ENCODE measurements at places on chromosomes 7 and 10.

- DNase-seq, result no peak
These were observed 3.9 kb downstream of the MYL10 start for GRCh38 chr7:101625031-101625791.

DNA sequence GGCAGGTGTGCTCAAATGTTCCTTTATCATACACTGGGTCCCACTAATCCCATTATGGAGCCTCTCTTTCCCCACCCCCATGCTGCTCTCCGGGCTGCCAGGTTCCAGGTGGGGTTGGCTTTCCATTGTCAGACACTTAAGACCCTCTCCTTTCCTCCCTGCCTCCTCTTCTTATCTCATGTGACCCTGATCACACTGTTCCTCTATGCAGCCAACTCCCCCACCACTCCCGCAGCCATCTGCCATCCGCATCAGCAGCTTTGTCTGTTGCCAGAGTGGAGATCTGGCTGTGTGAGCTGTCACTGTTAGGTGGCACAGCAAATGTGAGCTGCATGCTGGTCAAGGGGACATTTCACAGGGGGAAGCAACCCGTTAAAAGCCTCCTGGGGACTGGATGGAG is 391.4 kb downstream of the TNS3 start:
- no peak for DNase-seq

GRCh38 chr7:1901431-1902210 is 231.5 kb downstream of the ELFN1 start:
- DNase-seq, result no peak

GRCh38 chr10:113506476-113506875 is 46.4 kb upstream of the HABP2 start:
- no peak for DNase-seq

DNA sequence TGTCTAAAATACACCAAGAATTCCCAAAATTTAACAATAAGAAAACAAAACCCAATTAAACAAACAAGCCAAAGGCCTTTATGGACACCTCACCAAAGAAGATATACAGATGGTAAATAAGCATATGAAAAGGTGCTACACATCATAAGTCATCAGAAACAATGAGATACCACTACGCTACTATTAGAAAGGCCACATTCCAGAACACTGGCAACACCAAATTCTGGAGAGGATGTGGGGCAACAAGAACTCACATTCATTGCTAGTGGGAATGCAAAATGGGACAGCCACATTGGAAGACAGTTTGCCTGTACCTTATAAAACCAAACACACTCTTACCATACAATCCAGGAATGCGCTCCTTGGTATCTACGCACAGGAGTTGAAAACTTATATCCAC is 291.4 kb downstream of the TNS3 start:
- no peak for DNase-seq
